ELR (cell line): ENCODE measurements at places on chromosomes 7 and 10.
A peak's percentile ranks its signal among the peaks of the same experiment; 100 is the strongest.

DNA sequence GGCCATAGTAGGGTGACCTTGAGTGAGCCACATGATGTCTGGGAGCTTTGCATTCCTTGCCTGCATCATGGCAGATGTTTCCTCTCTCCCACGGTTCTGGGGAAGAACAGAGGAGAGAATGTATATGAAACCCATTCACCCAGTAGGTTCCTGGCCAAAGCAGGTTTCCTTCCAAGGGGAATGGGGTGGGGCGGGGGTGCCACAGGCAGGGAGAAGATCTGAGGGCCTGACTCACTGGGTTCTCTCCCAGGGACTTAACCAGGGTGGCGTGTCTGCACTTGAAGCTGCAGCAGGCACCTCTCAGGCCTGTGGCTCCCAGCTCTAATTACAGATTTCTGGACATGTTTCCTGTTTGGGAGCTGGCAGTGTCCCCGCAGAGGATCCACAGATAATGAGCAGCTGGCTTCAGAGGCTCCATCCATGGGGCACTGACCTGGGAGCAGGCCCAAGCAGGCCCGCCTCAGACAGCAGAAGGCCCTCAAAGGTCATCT, 50.2 kb upstream of the ZMIZ1 start:
- no peak for DNase-seq

DNA sequence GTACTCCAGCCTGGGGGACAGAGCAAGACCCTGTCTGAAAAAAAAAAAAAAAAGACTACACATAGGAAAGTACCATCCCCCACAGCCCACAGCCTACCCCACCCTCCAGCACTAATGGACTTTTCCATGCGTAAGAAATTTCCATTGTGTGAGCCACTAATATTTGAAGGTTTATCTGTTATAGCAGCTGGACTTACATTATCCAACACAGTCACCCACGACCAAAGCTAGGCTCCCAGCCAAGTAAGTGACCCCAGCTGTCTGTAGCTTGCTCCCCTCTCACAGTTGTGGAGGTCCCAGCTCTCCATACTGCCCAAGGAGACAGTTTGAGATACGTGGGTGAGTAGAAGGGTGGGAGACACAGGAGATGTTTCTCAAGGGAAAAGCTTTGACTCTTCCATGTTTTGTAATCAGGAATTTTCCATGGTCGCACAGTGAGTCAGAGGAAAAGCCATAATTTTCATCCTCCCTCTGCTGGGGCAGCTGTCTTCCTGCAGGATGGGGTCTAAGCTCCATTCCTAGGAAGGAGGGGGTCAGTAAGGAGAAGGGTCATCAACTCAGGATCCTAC, 57.4 kb downstream of the CAV1 start:
- peak; percentile 82 for DNase-seq

GRCh38 chr7:47103498-47104205, 478.3 kb downstream of the TNS3 start:
- DNase-seq = no peak

GRCh38 chr10:129004398-129004797, 462.6 kb upstream of the MGMT start:
- DNase-seq = no peak
